RPMI7951 (cell line): ENCODE measurements at places on chromosomes 6 and 20. TPM values are rescaled to one million over a fixed set of nuclear protein-coding genes. Genes with fewer than 3 reads are reported as not detected.
A peak's percentile ranks its signal among the peaks of the same experiment; 100 is the strongest.

GRCh38 chr6:36917541-36918193 lies 31.9 kb downstream of the C6orf89 start:
- DNase-seq: no peak

Gene TMEM14C
- total RNA-seq: 238 and 266 TPM in 2 replicates

GRCh38 chr6:5205877-5206850 lies 54.6 kb downstream of the LYRM4 start:
- peak; percentile 60 for DNase-seq

Gene TMC2
- not detected in 2 replicates for total RNA-seq
